ENCODE measurements at places on chromosomes 6 and 20.

GRCh38 chr6:35519313-35520015, 6.8 kb upstream of the TULP1 start:
- DNase-seq, result no peak

GRCh38 chr6:56984361-56984760, 29.5 kb downstream of the BEND6 start:
- DNase-seq, result no peak

DNA sequence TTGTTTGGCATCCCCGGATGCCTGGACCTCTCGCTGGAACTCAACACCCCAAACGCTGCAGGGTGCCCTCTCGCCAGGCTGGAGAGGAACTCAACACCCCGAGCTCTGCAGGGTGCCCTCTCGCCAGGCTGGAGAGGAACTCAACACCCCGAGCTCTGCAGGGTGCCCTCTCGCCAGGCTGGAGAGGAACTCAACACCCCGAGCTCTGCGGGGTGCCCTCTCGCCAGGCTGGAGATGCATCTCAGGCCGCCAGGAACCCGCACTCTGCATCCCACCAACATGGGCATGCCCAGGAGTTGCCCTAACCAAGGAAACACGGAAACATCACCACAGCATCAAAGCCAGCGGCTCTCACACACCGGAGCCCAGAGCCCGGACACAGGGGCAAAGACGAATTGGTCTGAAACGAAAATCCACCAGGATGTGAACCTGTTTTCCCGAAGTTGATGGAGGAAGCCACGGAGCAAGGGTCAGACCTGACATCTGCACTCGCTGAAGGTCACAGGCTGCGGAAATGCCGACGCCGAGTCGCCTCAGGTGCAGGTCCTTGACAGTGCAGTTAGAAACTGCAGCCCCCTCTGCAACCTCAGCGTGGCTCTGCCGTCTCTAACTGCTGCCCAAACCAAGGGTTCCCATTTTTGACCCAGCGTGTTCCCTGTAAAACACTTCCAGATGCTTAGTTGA, 37.5 kb downstream of the DLL1 start:
- no peak for DNase-seq

DNA sequence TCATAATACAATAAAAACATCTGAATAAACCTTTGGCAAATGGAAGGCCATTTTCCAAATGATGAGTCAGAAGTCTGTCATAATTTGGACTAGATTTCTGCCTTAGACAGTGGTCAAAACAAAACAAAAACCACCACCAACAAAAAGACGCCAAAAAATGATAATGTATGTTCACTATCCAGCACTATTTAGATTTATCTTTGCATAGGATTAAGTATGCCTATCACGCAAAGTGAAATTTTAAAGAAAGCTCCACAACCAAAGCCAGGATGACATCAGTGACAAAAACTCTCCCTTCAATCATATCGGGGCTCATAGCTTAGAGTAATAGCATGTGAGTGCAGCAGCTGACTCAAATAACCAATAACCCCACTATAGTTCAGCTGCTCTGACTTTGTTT, 201.9 kb downstream of the MOXD1 start:
- DNase-seq, result no peak

- DNase-seq, result no peak
Observed at GRCh38 chr6:165721356-165721755, 58.3 kb upstream of the PDE10A start.

DNA sequence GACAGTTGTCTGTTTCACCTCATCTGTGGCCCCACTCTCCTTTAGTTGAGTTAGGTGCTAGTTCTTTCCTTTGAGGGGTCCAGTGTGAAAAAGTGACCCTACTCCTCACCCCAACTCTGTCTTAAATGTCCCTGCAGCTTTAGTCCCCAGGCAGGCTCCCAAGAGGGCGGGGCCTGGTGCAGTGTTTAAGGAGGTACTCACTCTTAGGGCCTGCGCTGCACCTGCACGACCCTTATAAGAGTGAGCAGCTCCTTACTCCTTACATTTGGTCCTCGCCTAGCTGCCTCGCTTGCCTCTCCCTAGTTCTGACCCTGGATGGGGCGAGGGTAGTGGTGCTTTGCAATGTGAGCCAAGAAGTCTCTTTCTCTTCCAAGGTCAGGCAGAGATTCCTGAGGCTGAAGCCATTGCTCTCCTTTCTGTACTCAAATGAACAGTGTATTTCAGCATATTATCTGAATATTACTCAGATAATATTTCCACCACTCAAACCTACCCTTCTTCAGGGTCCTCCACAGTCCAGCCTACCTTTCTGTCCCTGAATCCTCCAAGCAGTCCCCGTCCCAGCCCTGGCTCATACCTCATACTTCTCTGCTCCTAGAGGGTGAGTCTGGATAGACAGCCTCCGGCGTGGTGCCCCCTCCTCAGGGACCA, 11.9 kb upstream of the VEGFA start:
- DNase-seq, result no peak

DNA sequence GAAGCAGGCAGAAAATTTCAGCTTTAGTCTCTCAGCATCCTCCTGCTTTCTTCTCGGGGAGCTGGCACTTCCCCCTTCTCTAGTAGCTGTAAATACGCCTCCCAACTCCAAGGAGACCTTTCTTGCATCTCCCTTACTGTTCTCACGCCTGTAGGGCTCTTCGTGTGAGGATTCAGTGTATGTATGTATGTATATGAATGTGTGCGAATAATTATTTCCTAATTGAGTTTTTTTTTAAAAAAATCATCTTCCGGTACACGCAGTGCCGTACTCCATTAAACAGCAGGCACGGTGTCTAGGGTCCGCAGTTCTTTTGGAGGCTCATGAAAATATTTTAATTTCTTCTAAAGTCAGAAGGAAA, 85.4 kb downstream of the HFE start:
- no peak for DNase-seq

DNA sequence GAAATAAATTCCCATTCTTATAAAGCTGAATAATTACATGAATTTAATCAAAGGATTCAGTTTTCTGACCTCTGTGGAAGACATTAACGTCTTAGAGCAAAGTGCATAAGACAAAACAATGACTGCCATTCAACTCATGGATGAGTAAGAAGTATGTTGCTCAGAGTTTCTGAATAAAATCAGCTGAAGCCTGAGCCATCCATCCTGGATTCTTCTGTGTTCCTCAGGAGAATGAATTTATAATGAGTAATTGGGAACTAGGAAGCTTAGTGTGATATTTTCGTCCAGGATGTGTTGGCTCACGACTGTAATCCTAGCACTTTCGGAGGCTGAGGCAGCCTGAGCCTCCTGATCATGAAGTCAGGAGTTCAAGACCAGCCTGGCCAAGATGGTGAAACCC, 62.8 kb downstream of the PERP start:
- no peak for DNase-seq

GRCh38 chr20:32439132-32439829, 81.2 kb downstream of the ASXL1 start:
- DNase-seq, result no peak

DNA sequence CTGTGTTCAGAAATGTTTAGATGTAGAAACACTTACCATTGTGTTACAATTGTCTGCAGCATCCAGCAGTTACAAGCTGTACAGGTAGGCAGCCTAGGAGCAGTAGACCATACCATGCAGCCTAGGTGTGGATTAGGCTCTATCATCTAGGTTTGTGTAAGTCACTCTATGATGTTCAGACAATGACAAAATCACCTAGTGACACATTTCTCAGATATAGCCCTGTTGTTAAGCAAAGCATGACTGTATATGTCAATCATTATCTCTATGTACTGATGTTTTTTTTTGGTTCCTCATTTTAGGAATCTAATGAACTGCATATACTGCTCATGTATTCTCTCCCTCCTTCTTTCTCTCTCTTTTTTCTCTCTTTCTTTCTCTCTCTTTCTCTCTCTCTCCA, 22.2 kb downstream of the CST8 start:
- no peak for DNase-seq

DNA sequence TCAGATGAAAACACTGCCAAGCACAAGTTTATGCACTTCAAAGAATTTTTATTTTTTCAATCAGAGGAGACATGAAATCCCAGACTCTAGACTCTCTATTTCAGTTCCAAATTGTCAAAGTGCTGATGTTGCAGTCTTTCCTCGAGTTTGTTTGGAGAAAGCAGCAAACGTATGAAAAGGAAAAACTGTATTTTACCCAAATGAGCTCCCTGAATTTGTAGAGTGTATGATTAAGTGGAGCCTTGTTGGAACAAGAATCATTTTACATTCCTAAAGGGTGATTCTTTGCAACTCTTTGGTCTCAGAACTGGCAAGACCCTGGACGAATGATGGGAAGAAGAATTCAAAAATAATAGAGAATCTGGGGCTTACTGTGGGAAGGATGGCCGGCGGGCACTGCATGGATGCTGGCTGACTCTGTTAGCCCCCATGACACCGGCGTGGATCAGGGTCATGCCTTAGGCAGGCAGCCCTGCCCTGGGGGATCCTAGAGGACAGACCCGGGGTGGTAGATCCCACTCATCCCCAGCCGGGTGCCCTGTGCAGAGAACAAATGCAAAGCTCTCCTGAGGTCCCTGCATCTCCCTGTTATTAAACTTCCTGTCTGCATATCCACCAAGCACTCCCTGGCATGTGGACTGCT, 207.4 kb downstream of the FNDC1 start:
- no peak for DNase-seq

DNA sequence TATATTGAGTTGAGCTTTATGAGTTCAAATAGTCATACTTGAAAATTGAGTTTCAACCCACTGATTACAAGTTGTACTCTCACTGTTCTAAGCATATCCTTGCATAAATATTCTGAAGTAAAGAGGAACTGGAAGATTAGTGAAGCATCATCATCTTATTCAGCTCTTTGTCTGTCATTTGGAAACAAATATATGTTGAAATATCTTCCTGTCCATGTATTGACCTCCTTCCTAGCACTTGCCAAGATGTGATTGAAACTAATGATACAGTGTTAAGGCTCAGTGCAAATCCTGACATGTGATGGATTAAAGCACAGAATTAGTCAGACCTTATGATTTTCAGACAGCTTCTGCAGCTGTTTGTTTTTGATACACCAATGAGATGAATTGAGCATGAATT, 434.3 kb downstream of the TBC1D32 start:
- no peak for DNase-seq

DNA sequence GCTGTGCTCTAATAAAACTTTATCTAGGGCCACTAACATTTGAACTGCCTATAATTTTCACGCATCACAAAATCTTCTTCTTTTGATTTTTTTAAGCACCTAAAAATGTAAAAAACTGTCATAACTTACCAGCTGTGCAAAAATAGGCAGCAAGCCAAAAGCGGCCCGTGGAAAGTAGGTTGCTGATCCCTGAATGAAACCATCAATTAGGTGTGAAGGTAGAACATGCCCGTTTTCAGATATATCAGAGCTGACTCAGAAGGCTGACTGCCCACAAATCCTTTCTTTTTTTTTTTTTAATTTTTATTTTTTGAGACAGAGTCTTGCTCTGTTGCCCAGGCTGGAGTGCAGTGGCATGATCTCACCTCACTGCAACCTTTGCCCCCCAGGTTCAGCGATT, 4.9 kb upstream of the IPCEF1 start:
- no peak for DNase-seq

GRCh38 chr6:164690241-164690640, 619.2 kb downstream of the C6orf118 start:
- DNase-seq, result no peak

DNA sequence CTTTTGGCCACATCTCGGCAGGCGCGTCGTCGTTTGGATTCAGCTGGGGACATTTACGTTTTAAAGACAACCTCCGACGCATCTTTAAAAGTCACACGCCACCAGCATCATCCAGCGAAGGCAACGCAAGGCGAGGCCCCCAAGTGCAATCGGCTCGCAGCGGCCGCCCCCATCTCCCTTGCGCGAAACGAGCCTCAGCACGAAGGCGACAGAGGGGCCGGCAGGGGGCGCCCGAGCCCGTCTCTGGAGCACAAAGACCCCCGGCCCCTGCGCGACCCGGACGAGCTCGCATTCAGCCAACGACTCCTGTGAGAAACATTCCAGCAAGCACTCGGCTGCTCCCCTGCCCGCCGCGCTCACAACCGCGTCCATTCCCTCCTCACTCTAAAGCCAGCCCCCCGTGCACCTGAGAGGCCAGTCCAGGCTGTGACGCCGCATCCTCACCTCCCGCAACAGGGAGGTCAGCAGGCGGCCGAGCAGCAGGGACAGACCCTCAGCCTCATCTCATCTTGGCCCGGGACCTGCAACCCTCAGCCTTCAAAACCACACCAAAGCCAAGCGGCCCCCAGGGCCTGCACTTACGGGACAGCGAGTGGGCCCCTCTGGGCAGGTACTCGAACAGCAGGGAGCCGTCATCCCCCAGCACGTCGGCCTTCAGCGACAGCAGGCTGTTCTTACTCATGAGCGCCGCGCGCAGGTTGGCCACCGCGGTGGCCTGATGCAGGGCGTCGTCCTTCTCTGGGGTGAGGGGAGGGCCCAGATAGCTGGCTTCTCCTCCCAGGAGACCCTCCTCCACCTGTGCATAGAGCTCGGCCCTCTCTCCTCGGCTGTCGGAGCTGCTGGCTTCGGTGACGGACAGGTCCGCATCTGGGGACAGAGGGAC, 35.8 kb downstream of the SLC2A4RG start:
- no peak for DNase-seq

- no peak for DNase-seq
Observed at GRCh38 chr6:32254761-32255198, 30.9 kb upstream of the NOTCH4 start.

DNA sequence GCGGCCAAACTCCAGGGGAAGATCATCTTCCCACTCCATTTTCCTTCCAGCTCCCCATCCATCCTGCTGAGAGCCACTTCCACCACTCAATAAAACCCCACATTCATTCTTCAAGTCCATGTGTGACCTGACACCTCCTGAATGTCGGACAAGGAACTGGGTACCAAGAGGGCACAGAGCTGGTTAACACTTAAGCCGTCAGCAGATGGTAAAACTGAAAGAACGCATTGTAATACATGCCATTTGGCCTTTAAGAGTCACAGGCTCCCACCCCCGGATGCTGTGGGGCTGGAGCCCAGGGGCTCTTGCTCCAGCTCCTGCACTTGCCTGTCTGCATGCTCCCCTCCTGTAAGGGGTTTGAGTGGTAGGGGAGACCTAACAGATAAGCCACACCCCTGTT, 753.9 kb downstream of the COL12A1 start:
- no peak for DNase-seq

DNA sequence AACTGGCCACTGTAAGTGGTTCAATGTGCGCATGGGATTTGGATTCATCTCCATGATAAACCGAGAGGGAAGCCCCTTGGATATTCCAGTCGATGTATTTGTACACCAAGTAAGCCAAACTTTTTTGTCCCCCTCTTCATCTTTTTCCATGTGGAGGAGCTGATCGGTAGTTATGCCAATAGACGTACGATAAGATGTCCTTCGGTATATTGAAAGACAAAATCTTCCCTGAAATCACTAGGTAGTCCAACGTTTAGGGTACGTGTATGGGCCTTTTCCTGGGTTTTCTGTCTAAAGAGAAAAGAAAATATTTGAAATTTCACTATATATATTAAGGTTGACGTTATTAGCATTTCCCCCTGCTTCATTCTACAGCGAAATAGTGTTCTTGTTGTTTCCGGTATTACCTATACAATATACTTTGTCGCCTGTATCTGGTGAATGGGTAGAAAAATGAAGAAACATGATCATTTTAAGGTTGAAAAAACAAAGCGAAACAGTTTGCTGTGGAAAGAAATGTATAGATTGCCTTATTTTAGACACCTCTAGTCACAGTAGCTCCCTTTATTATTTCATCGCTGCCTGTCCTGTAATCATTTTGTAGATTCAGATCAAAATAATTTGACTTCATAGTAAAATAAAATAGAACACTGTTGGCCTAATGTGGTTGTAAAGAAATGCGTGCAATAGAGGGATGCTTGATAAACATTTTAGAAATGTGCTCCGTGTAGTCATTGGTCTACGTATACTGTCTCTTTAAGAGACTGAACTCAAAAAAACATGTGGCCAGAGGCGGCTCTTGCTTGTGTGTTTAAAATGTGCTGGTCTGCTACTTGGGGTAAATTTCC, 1.5 kb downstream of the LIN28B start:
- no peak for DNase-seq

GRCh38 chr20:53103124-53103523, 131.0 kb downstream of the TSHZ2 start:
- no peak for DNase-seq
